ENCODE measurements at places on chromosomes 7 and 10.

GRCh38 chr10:80460399-80461207 is 6.5 kb downstream of the TSPAN14 start:
- DNase-seq, result no peak

DNA sequence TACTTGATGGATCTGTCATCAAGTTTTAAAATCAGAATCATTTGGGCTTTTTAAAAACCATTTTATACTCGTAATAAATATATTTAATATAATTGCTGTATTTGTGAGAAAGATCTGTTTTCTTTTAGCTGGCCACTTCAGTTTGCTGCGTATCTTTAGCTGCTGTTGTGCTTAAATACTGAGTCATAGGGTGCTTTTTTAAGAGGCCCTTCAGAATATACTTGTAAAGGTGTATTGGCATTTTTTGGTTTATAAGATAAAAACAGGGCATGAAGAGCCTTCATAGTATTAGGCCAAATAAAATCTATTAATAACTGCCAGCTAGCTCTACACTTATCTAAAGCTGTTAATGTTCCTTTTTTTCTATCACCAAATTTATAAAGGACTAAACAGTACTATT is 43.8 kb downstream of the STK17A start:
- no peak for DNase-seq

DNA sequence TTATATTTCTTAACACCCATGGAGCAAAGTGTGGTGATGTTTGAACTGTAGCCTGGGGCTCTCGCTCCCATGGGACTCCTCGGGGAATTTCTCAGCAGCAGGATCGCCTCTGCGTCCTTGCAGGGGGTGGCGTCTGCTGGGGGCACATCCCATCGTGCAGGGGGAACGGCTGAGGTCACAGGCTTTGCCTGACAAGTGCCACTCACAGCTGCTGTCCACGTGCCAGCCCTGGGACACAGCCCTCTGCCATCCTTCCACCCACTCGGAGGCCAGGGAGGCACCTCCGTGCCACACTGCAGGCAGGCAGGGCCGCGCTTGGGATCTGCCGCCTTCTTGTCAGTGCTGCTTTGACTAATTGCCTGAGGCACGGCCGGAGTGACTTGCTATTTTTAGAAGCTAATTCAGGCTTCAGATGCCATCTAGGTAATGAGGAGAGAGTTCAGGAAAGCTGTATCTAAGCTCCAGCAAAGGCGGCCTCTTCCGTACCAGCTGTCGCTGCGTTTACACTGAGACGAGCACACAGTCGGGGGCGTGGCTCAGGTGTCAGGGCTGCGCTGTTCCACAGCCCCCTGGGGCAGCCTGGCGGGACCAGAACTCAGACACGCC is 45.7 kb downstream of the PITRM1 start:
- DNase-seq, result no peak

DNA sequence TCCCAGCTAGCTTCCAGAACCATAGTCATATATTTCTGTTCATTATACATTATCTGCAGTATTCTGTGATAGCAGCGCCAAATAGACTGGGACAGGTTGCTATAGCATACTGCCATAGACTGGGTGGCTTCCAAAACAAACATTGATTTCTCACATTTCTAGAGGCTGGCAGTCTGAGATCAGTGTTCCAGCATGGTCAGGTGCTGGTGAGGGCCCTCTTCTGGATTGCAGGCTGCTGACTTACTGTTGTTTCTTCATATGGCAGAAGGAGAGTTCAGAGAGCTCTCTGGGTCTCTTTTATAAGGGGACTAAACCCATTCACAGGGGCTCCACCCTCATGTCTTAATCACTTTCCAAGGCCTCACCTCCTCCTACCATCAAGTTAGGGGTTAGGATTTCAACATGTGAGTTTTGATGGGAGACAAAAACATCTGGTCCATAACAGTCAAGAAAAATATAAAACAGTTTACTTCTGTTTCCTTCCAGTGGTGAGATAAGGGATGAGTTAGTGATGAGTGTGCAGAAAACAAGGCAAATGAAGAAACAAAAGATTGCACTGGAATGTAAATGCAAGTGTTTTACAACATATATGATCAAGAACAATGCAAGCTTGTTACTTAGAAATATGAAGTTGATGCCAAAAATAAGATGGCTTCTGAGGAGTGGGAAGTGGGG is 399.0 kb upstream of the C7orf33 start:
- no peak for DNase-seq

GRCh38 chr10:86580521-86580891 is 58.9 kb upstream of the WAPL start:
- no peak for DNase-seq

DNA sequence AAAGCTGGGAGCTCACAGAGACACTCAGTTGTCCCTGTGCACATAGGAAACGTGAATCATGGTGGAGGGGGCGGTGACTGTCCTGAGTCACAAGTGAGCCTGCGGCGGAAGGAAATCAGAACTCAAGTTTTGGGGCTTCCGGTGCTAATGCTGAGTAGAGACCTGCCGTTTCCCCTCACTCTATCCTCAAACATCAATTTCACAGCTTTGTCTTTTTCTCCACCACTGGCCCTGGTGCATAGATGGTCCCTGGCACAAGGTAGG is 21.9 kb downstream of the ADCYAP1R1 start:
- DNase-seq, result no peak

GRCh38 chr10:527416-527815 is 162.1 kb downstream of the DIP2C start:
- DNase-seq, result no peak

GRCh38 chr10:59700709-59701108 is 8.9 kb downstream of the SLC16A9 start:
- DNase-seq, result no peak

DNA sequence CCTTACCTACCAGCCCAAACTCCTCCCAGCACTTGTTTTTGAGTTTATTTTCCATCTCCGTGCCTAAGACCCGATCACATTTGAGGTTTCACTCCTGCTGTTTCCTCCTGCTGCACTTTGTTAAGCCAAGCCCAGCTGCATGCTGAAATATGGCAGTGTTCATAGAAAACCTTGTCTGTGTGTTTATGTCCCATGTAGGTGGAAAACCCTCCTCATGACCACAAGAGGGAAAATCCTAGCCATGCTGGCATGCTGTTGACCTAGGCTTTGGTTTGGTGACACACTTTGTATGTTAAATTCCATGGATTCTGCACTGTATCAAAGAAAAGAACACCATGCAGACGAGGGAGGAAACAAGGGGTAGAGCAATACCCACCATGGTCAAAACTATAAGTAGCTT is 154.4 kb downstream of the CUBN start:
- DNase-seq, result no peak

DNA sequence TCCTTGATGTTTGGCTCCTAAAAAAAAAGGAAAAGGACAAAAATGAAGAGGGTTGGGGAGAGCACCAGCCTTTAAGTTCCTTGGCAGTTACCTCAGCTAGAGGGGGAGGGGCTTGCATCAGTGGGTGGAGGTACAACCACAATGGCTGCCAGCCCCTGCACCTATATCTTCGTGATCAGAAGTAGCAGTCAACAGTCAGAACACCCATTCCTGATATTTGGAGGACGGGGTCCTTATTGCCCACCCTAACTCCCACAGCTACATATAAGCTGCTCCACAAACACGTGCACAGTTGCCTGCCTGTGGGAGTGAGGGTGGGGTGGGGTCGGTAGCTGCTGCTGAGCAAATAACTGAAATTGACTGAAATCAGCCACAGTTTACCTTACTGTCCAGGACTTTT is 26.2 kb downstream of the C1GALT1 start:
- no peak for DNase-seq

- DNase-seq, result no peak
These were observed 180.3 kb upstream of the GRB10 start for GRCh38 chr7:50962962-50963374.

- DNase-seq, result no peak
These were observed 31.3 kb downstream of the GNA12 start for GRCh38 chr7:2812831-2813230.

GRCh38 chr10:45249978-45250693 is 65.3 kb downstream of the OR13A1 start:
- peak; percentile 40 for DNase-seq

DNA sequence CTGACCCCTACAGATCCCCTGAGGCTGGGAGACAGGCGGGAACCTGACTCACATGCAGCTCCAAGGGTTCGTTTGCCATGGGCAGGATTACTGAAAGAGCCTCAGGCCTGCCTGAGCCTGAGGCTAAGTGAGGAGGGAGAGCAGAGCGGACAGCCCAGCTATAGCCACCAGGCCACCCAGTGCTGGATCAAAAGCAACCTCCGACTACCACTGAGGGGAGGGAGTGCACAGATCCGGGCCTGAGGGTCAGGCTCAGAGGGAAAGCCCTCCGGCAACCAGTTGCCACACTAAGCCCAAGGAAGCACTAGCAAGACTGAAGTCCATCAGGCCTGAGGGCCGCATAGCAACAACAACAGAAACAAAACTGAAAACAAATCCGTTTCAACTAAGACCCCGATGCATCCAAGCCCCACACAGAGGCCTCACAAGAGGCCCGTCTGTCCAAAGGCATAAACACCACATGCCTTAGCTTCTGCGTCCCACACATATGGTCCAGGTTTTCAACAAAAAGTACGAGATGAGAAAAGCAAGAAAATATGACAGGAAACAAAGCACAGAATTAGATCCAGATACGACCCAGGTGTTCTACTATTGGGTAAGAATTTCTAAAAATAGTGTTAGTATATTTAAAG is 92.5 kb upstream of the VIPR2 start:
- DNase-seq, result peak; percentile 70

- no peak for DNase-seq
These were observed 793.0 kb upstream of the IGFBP3 start for GRCh38 chr7:46713868-46714596.

- DNase-seq, result no peak
These were observed 121.6 kb downstream of the TMEM168 start for GRCh38 chr7:112668561-112668960.

DNA sequence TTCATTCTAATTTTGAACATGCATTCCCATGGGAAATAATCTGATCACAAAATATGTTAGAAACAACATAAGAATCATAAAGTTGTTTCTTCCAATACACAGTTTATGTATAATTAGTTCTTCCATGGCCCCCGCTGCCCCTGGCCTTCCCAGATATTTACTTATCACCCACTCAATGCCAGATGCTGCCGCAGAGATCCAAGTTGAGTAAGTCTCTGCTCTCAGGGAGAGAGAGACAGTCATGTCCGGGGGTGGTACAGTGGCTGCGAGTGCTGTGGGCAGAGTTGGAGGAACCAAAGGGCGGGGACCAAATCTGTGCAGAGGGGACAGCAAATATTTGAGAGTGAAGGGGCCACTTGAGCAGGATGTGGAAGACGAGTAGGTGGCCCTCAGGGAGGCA is 37.1 kb downstream of the COL26A1 start:
- DNase-seq, result no peak

DNA sequence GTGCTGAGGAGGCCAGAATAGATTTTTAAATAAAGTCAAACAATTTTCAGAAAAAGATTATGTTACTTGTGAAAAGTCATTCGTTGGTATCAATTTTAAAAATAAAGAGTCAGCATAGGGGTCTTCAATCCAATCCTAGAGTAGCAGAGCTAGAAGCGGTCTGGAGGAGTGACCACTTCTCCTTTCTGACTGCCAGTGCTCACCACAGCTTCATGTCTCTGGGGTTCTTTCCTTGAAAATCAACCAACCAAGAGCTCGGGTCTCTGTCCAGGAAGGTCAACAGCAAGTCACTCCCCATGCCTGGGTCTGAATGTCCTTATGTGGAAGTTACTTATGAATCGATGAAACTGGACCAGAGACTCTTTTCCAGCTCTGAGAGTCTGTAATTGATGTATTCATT is 14.3 kb downstream of the PTPRN2 start:
- no peak for DNase-seq

DNA sequence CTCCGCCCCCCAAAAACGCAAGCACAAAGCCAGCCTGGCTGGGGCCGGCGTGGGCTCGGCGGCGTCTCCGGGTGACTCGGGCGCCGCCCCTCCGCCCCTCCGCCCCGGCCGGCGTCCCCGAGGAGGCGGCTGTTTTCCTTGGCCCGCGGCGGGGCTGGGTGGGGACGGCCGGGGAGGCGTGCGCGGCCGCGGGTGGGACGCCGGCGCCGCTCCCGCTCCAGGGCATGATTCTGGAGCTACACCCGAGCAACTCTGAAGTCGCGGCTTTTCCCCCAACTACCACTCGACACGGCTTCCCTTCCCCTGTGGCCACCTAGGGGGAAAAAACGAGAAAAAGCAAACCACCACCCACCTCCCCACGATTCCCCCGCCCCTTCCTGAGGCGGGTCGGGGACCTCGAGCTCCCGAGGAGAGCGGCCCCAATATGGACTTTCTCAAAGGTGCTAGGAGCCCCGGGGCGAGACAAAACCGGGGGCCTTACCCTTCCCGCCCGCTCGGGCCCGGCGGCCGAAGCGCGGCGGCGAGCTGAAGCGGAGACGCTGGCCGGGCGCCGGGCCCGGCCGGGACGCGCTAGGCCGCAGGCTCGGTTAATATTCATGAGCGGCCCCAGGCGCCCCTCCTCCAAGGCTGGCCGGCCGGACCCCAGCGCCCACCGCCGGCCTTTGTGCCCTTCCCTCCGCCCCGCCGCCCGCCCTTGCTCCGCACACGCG is 856 bp downstream of the ARHGAP21 start:
- peak; percentile 60 for DNase-seq

- DNase-seq, result peak; percentile 35
These were observed 32.8 kb upstream of the SFTPD start for GRCh38 chr10:79981450-79982361.

GRCh38 chr10:74704629-74705357 is 121.6 kb upstream of the KAT6B start:
- DNase-seq, result peak; percentile 69

DNA sequence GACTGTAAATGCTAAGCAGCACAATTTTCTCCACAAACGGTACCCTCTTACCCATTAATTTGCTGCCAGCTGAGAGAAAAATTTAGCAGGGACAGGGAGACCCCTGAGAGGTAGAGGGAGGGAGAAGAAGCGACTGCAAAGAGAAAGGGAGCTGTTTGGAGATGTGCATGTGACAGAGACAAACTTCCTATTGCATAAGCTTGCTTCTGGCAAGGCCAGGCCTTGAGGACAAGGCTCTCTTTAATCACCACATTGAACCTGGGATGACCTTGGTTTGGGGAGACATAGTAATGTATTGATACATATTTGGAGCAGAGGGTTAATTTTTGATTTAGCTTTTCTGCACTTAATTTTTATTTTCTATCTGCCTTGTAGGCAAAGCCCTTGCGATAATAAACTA is 31.1 kb upstream of the HIBADH start:
- no peak for DNase-seq

GRCh38 chr7:77797734-77798393 is 370 bp downstream of the TMEM60 start:
- no peak for DNase-seq

GRCh38 chr7:3078514-3078913 is 34.8 kb upstream of the CARD11 start:
- DNase-seq, result no peak

DNA sequence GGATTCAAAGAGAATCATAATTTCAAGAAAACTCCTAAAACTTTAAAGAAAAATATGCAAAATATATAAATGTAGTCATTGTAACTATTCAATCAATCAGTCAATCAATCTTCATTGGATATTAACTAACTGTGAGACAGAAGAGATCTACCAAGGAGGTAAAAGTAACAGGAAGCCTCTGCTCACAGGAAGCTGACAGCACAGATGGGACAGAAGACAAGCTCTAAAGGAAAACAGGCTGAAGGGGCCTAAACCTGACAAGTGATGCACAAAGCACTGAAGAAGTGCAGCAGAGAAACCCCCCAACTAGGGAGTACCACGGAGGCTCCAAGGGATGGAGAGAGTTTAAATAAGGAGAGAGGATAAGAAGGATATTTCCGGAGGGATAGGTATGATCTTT is 173.0 kb downstream of the SKAP2 start:
- no peak for DNase-seq
